Transverse colon (tissue), 4 donors: ENCODE measurements at places on chromosomes 5 and 9.

- DNase-seq = no peak
These were observed 109.5 kb downstream of the SNCAIP start for GRCh38 chr5:122421374-122422079.

GRCh38 chr5:469752-470483 lies 26.9 kb downstream of the EXOC3 start:
- peak; percentile 5 for DNase-seq

GRCh38 chr5:125291447-125291846 lies 545.0 kb upstream of the ZNF608 start:
- no peak for DNase-seq

- no peak for DNase-seq
These were observed 103.5 kb downstream of the GLIS3 start for GRCh38 chr9:4196376-4196775.

DNA sequence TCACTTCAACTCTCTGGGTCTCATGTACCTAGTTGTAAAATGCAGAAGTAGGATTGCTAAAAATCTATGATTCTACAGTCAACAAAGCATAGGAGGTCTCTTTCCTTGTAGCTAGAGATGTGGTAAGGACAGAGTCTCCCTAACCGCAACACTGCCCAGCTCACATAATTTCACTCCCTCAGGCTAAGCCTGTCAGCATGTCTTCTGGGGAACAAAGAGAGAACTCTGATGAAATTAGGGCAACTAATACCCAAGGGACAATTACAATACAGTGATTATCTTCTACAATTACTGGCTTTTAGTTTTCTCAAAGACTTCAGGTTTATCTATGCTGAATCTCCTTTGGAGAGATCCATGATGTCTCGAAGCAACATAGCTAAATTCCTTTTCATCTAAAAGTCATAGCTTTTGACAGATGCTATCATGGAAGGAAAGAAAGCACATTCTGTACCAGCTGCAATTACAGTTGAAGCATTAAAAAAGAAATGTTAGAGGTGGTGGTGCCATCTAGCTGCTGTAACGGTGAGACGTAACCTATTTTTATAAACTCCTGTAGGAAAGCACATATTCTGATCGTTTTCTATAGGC lies 141.1 kb upstream of the TARS1 start:
- peak; percentile 15 for DNase-seq

GRCh38 chr5:65062469-65063083 lies 293.8 kb downstream of the CWC27 start:
- DNase-seq = no peak

- no peak for DNase-seq
These were observed 599.3 kb upstream of the SGCD start for GRCh38 chr5:155727512-155728145.

DNA sequence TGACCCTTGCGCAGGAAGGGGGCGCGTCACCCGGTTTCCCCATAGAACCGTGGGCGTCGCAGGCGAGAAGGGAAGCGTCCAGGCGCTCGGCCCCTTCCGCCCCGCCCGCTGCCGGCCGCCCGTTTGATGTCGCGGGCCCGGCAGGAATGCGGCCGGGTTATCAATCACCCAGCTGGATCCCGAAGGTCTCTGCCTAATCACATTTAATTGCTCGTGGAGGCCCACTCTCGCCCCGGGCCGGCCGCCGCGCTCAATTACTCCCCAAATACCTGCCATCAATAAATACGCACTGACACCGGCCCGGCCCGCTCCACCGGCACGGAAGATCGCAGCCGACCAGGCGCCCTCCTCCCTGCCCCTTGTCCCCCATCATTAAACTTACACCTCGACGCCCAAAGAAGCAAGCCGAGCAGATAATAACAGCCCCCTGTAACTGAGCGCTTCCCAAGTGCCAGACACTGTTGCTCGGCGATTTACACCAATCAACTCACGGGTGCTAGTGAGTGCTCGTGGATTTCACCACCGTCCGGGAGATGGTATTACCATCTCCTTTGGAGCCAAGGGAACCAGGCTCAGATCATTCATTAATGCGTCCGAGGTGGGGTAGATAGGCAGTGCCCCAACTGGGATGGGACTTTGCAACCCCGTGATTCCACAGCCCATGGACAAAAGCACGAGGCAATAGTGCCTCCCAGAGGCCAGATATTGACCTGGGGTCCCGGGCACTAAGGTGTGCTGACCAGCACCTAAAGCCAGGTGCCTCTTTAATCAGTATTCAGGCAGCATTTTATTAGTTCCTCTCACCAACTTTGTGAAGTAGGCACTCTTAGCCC lies 11.3 kb downstream of the MSX2 start:
- no peak for DNase-seq
